Inflammatory macrophage treated with lipopolysaccharide for 4 hours (primary cell): ENCODE measurements at places on chromosomes 5 and 9.

DNA sequence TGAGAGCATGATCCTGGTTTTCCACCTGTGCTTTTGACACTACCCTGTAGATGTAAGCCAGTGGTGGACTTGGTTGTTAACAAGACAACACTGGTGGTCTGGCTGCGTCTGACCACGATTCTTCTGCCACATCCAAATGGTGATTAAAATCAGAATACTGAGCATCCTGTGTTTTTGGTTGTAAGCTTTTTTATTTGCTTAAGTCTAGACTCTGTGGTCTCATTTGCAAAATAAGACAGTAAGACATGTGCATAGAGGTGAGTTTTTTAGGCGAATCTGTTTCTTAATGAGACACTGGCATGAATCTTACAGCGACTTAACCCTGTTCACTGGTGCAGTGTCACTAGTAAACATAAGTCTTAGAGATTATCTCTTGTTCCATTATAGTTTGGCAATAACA, 165.4 kb downstream of the ARHGEF28 start:
- DNase-seq = no peak

DNA sequence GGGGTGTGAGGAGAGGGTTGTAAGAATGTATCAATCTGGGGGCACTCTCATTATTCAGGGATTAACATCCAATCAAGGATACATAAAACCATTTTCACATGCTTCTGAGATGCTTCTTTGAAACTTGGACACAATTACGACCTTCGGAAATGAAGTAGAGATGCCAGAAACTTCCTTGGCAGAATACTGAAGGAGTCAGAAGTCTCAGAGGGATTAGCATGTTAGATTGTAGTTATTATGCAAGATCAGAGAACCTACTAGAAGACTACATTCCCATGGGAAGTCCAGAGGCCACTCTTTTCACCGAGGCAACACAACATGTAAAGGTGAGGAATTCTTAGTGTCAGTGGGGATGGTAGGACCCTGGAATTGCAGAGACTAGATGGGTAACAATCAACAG, 5.1 kb upstream of the SLC22A4 start:
- no peak for DNase-seq

GRCh38 chr9:133050781-133051180, 11.0 kb upstream of the CEL start:
- no peak for DNase-seq

DNA sequence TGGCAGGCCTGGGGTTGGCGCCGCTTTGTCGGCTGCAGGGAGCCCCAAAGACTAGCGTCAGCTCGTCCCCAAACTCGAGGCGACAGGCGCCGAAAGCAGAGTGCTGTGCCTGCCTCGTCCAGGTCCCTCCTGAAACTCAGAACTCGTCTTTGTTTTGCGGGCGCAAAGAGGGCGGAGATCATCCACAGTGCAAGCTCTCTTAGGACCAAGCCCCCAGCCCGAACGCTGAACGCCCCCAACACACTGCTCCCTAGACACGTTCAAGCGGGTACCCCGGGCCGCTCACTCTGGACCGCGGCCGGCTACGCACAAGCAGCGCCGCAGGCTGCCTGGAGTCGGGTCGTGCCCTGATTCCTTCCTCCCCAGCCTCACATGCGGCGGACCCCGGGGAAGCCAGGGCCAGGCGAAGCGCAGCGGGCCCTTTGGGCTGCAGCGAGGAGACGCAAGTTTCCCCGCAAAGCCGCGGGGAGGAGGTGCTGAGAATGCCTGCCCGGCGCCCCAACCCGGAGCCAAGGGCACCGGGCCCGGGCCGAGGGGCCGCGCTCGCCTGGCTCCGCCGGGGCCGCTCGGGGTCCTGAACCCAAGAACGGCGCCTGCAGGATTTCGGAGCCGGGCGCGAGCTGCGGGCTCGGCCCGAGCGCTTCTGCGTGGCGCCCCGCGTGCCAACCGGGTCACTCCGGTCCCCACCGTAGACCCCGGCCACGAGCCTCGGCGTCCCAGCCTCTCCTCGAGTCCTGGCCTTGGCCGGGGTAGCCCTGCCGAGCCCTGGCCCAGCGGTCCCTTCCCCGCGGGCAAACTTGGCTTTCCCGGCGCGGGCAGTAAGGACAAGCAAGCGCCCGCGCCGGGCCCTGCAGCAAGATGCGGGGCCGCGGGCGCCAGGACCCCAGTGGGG, 738 bp downstream of the FSTL4 start:
- no peak for DNase-seq

DNA sequence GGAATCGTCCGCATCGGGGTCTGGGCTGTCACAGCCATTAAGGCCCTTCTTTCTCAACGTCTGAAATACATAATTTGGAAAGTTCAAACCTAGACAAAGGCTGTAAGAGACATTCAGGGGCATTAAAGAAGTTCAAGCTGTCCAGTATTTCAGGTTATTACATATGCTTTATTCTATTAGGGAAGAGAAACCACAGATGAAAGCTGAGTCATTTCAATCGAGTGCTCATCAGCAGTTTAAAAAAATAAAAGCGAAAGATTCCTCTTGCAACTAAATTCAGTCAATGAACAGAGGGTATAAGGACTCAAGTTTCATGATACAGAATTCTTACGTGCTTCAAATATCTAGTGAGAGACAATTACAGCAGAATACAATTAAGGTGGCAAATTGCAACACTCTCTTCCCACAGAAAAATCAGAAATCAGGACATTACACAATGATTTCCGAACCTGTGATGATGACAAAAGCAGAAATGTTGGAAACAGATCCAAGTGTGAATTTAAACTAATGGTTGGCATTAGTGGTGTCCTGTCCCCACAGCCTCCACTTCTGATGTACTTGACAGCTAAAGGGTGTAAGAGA, 121.6 kb downstream of the MEF2C start:
- DNase-seq = peak; percentile 83

DNA sequence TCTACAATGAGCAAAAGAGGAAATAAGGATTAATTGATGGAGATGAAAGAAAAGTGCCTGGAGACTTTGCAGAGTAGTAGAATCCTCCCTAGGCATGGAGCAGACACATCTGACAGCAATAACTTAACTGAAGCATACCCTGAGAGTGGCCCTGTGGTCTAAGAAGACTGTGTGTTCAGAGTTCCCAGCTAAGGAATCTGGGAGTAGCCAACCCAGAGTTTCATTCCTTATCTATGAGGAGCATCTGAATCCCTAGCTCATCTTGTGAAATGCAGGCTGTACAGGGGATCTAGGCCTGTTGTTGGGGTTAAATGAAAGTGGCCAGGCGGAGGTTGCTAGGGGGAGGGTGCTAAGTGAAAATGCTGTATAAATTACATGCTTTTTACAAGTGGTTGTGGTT, 233.1 kb upstream of the FBXL7 start:
- no peak for DNase-seq

- DNase-seq = no peak
These were observed 50.3 kb downstream of the SNCAIP start for GRCh38 chr5:122362361-122362760.

GRCh38 chr9:130304116-130304515, 38.6 kb downstream of the HMCN2 start:
- no peak for DNase-seq

DNA sequence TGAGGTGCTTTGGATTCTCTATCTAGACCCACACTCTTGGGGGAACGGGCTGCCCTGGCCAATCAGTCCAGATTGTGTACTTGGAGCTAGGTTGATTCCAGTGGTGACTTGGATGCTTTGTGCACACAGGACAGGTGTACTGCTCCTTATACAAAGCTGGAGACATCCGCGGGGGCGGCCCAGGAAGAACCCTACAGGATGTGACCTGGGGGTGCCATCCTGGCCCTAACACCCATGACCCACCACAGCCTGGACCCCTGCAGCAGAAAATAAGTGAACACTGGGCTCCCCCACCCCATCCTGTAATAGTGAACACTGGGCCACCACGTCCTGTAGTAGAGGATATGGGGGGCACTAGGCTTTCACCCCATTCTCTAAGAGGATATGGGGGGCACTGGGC, 12.1 kb upstream of the PLEKHG4B start:
- DNase-seq = no peak

GRCh38 chr9:94679587-94679986, 40.3 kb upstream of the FBP1 start:
- DNase-seq = no peak

DNA sequence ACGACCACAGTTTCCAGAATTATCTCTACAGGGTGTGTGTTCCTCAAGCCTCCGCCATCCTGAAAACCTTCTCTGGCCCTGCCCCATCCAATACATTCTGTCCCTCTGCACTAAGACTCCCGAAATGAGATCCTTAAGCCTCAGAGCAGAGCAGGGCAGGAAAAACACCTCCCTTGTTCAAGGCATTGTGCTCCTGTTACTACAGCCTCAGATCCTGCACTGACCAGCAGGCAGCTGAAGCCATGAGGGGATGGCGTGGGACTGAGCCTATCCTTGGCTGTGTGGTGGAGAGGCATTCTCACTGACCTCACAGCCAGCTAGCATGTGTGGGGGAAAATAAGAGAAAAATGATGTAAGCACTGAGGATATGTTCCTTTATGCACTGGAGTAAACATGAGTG, 106.7 kb upstream of the PHYKPL start:
- DNase-seq = no peak

DNA sequence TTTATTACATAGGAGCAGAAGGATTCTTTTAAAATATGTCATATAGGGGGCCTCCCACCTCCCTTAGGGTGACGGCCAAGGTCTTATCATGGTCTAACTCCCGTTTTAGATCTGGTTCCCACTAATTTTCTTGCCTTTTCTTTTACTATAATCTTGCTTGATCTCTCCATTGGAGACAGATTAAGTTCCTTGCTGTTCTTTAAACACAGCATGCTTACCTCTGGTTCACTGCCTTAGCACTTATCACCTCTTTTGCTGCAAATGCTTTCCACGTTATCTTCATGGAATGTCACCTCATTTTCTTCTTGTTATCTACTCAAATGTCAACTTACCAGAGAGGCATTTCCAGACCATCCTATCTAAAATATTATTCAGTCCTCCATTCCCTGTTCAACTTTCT, 1047.6 kb downstream of the TLE4 start:
- DNase-seq = no peak

DNA sequence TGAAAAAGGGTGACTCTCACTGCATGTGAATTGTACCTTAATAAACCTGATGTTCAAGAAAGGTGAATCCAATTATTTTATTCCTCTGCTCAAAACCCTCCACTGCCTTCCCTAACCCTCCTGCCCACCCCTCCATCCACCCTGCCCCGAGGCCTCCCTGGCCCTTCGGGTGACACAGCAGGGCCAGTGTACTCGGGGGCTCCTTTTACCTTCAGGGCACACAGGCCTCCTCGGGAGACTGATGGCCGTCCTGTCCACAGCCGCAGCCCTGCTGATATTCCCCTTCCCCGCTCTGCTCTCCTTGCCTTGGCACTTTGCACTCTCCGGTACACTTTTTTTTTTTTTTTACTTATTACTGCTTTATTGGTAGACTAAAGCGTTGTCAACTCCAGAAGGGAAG, 234.0 kb downstream of the CACNA1B start:
- DNase-seq = no peak

DNA sequence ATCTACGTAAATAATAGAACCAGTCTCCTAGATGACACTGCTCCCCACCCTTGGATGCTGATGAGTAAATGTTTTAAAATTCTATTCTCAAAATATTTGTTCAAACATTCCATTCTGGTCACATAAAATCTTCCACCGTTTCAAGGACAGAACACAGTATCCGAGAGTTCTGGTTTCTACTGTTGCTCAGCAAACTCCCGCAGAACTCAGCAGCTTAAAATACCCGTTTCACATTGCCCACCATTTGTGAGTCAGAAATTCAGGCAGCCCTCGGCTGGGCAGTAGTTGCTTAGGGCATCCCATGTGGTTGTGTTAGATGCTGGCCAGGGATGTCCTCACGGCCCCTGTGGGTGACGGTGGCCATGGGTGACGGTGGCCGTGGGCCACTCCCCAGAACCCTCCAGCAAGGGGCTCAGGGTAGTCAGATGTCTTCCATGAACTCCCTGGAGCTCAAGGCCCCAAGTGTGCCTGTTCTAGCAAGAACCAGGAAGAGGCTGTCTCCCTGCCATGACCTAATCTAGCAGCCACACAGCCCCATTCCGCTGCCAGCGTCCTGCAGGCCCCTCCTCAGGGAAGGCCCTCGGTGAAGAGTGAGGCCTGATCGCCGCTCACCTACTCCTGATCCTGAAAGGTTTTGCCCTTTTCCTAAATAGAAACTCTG, 17.4 kb downstream of the MGAT1 start:
- no peak for DNase-seq

- DNase-seq = no peak
These were observed 2.0 kb downstream of the ASTN2 start for GRCh38 chr9:117412841-117413240.

DNA sequence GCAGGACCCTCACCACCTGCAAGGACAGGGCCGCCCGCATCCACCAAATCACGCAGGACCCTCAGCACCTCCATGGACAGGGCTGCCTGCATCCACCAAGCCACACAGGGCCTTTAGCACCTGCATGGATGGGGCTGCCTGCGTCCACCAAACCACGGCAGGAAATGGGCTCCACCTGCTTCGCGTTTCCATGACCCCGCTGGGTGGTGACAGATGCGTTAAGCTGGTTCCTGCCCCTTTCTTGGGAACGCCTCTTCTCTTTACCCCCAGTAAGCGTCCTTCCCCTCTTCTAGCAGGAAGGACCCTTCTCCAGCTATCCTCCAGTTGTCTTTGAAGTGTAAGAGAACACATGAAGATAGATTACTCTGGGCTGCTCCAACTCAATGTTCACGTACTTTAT, 13.5 kb downstream of the FBP1 start:
- no peak for DNase-seq

GRCh38 chr5:53071298-53071697, 38.3 kb downstream of the MOCS2 start:
- no peak for DNase-seq
